ENCODE measurements at places on chromosomes 11 and 22. TPM values are rescaled to one million over a fixed set of nuclear protein-coding genes. Genes with fewer than 3 reads are reported as not detected.

DNA sequence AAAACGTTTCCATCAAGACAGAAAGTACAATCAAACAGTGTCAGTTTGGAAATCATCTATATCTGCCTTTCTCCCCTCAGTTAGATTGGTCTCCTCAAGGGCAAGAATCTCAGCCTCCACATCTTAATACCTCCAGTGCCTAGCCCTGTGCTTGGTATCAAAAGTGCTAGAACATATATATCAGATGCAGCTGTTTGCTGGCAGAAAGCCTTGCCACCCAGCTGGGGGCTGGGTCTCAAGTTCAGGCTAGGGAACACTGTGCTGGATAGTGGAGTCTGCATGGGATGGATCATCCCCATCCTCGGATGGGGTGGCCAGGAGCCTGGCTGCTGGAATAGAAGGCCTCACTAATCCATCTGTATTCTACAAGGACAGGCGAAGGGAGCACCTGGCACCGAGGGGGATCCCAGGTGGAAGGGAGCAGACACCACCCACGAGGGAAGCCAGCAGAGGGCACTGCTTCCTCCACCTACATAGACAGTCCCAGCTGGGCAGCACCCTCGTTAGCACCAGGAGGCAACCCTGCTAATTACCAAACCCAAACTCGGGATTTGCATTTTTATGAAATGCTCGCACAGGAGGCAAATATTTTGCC is 602.2 kb downstream of the BUD13 start:
- H3K27me3 ChIP-seq: no peaks in the 10 kb centered on the region
- no peak overlapping the region for H3K27ac ChIP-seq
- no peak overlapping the region for H3K4me3 ChIP-seq

DNA sequence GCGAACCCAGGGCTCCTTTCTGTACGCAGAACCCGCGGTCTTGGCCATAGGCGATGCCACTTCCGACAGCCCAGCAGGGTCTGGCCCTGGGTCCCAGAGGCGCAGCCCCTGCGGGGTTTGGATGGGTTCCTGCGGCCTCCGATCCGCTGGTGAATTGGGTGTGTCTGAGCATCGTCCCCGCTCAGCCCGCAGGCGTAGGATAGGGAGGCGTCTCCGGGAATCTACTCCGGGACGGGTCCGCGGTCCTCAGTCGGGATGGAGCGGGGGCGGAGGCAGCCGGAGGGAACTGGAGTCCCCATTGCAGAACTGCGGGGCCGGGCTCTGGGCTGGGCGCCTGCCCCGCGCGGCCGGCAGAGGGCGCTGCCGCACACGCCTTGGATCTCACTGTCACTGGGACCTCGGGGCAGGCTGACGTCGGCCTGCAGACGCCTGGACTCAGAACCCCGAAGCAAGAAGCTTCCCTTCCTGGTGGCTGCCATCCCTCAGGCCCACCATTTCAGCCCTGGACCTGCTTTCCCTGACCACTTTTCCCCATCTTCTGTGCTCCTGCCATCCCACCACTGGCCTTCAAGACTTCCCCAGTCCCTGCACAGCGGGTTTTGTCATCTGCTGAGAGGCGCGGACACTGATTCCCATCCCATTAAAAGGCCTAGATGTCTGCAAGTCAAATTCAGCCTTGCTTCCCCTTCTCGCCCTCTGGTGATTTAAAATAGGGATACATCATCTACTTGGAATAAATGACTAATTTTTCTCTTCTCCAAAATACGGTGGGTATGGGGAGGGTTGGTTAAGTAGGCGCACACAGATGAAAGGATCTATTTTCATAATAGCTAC is 38.3 kb upstream of the CREB3L1 start:
- H3K27ac ChIP-seq: peak overlapping the region; percentile 86
- H3K4me1 ChIP-seq: peaks cover 30% of the 10 kb centered on the region
- no peaks in the 10 kb centered on the region for H3K27me3 ChIP-seq
- H3K4me3 ChIP-seq: peak overlapping the region; percentile 25

- H3K4me3 ChIP-seq: peak overlapping the region; percentile 90
- peaks cover 16% of the 10 kb centered on the region for H3K4me1 ChIP-seq
- H3K27ac ChIP-seq: peak overlapping the region; percentile 51
- peaks cover 4% of the 10 kb centered on the region for H3K36me3 ChIP-seq
These were observed 500 bp upstream of the ADSL start for GRCh38 chr22:40345815-40346184.

- DNase-seq: no peak
- H3K4me1 ChIP-seq: no peaks in the 10 kb centered on the region
- no peak overlapping the region for H3K4me3 ChIP-seq
- H3K36me3 ChIP-seq: no peaks in the 10 kb centered on the region
- no peaks in the 10 kb centered on the region for H3K27me3 ChIP-seq
These were observed 407.3 kb upstream of the CHORDC1 start for GRCh38 chr11:90630176-90630575.

DNA sequence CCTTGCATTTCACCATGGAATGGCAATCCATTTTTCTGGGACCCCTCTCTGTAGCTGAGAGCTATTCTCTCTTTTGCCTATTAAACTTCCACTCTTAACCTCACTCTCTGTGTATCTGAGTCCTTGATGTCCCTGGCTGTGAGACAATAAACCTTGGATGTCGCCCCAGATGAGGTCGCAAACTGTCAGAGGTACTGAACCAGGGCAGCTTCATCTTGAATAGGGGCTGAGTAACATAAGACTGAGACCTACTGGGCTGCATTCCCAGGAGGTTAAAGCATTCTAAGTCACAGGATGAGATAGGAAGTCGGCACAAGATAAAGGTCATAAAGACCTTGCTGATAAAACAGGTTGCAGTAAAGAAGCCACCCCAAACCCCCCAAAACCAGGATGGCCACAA is 68.0 kb downstream of the RSF1 start:
- H3K4me3 ChIP-seq: no peak overlapping the region
- no peak for DNase-seq
- H3K4me1 ChIP-seq: peaks cover 6% of the 10 kb centered on the region
- H3K27ac ChIP-seq: no peak overlapping the region

- H3K4me1 ChIP-seq: no peaks in the 10 kb centered on the region
- no peak overlapping the region for H3K27ac ChIP-seq
- H3K36me3 ChIP-seq: no peaks in the 10 kb centered on the region
- DNase-seq: no peak
- no peaks in the 10 kb centered on the region for H3K27me3 ChIP-seq
- H3K4me3 ChIP-seq: no peak overlapping the region
These were observed 17.1 kb upstream of the TFIP11 start for GRCh38 chr22:26529345-26529744.

MYBPC3 gene
- not detected for total RNA-seq

- no peaks in the 10 kb centered on the region for H3K27me3 ChIP-seq
- H3K36me3 ChIP-seq: peaks cover 10% of the 10 kb centered on the region
- H3K4me3 ChIP-seq: no peak overlapping the region
- peak overlapping the region; percentile 98 for H3K27ac ChIP-seq
- peak; percentile 93 for DNase-seq
These were observed 13.8 kb downstream of the TOM1 start for GRCh38 chr22:35313311-35314121.

All from endothelial cell of umbilical vein (primary cell).